Right forelimb (tissue), 1 donor: ENCODE measurements at places on chromosomes 16 and 17.

DNA sequence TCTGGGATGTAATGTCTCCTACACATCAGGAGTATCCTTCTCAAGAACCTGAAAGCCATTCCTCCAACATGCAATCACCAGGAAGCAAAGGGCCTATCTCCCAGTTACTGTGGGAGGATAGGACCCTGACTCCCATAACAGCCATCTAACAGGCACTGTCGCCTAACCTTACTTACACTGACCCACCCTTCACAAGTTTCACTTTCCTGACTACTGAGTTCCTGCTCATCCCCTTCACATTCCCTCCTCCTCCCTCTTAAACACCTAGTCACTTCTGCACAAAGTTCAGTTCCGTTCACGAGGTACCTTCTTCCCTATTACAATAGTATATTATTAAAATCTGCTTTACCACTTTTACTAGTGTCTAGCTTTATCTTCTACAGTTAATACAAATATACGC lies 1.3 kb downstream of the C17orf67 start:
- DNase-seq = no peak

GRCh38 chr16:31198207-31198882 lies 4.2 kb downstream of the PYCARD start:
- no peak for DNase-seq

GRCh38 chr17:70767102-70767701 lies 597.9 kb downstream of the KCNJ2 start:
- DNase-seq = no peak

DNA sequence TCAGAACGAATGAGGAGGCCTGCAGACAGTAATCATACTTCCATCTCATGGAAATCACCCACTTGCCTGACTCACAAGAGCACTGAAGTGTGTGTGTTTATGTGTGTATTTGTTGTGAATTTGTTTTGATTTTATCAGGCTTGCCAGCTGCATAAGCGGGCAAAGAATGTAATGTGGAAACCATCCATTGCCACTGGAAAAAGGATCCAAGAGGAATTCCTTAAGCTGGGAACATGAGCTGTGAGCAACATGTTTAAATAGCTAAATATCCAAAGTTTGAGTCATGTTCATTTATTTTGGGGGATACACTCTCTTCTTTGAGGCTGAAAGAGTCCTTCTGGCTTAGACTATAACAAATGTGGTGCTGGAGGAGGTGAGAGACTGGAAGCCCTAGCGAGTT lies 198.4 kb upstream of the TBX2 start:
- no peak for DNase-seq

DNA sequence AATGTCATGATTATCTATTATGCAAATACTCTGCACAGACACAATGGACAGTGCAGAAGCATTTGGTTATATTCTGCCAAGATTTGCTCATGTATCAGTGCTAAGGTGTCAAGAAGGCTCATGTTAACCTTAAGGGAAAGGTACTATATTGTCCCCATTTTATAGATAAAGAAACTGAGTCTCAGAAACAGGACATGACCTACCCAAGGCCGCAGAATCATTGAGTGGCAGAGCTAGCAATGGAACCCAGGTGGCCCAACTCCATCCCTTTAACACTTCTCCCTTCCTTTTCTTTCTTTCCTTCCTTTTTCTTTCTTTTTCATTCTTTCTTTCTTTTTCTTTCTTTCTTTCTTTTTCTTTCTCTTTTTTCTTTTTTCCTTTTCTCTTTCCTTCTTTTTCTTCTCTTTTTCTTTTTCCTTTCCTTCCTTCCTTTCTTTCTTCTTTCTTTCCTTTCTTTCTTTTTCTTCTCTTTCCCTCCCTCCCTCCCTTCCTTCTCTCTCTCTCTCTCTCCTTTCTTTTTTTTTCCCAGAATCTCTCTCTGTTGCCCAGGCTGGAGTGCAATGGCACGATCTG lies 149.8 kb downstream of the CPPED1 start:
- DNase-seq = no peak

DNA sequence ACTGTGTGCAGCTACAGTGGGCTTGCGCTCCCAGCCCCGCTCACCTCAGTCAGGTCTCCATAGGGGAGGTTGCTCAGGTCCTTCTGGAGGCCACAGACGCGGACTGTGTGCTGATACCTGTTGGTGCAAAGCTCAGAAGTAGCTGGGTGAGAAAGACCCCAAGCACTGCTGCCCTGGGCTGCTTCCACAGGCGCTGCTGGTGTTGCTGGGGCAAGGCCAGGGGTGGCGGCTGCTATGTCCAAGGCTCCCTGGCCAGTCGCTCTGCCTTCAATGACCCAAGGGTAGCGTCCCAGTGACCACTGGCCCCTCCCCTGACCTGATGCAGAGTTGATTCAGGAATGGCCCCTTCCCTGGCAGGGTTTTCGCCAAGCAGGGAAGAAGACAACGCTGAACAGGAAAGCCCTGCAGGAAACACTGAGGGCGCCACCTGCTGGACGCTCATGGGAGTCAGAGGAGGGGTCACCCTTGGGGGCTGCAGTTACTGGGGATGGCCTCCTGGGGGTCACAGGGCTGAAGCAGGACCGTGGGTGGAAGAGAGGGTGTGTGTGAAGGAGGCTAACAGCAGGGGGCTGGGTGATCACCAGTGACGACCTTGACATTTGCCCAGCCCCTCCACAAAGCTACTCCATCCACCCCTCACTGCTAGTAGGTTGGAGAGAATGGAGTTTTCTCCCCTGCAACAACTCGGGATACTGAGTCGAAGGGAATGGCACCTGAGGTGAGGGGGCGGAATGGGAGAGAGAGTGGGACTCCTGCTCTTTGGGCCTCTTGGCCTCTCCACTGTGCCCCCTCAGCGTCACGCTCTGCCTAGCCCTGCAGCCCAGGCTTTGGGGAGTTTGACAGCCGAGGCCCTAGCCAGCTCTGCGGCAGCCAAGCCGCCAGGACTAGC lies 38.3 kb downstream of the ABCC12 start:
- DNase-seq = peak; percentile 50

GRCh38 chr16:68236826-68237242 lies 907 bp upstream of the ESRP2 start:
- DNase-seq = no peak

DNA sequence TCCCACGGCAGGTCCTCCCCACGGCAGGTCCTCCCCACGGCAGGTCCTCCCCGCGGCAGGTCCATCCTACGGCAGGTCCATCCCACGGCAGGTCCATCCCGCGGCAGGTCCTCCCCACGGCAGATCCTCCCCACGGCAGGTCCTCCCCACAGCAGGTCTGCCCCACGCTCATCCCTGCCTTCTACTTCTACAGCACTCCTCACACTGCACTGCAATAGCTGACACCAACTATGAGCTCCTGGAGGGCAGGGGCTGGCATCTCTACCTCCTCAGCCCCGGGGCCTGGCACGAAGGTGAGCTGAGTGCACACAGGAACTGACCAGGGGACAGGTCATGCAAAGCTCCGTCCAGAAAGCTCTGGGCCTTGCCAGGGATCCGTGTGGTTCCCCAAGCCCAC lies 45.3 kb downstream of the RPH3AL start:
- DNase-seq = no peak

DNA sequence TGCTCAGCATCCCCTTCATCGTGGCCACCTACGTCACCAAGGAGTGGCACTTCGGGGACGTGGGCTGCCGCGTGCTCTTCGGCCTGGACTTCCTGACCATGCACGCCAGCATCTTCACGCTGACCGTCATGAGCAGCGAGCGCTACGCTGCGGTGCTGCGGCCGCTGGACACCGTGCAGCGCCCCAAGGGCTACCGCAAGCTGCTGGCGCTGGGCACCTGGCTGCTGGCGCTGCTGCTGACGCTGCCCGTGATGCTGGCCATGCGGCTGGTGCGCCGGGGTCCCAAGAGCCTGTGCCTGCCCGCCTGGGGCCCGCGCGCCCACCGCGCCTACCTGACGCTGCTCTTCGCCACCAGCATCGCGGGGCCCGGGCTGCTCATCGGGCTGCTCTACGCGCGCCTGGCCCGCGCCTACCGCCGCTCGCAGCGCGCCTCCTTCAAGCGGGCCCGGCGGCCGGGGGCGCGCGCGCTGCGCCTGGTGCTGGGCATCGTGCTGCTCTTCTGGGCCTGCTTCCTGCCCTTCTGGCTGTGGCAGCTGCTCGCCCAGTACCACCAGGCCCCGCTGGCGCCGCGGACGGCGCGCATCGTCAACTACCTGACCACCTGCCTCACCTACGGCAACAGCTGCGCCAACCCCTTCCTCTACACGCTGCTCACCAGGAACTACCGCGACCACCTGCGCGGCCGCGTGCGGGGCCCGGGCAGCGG lies 3.2 kb downstream of the UTS2R start:
- no peak for DNase-seq

GRCh38 chr17:60804831-60805230 lies 127.2 kb downstream of the BCAS3 start:
- no peak for DNase-seq

GRCh38 chr17:67891481-67892119 lies 66.3 kb downstream of the BPTF start:
- no peak for DNase-seq

DNA sequence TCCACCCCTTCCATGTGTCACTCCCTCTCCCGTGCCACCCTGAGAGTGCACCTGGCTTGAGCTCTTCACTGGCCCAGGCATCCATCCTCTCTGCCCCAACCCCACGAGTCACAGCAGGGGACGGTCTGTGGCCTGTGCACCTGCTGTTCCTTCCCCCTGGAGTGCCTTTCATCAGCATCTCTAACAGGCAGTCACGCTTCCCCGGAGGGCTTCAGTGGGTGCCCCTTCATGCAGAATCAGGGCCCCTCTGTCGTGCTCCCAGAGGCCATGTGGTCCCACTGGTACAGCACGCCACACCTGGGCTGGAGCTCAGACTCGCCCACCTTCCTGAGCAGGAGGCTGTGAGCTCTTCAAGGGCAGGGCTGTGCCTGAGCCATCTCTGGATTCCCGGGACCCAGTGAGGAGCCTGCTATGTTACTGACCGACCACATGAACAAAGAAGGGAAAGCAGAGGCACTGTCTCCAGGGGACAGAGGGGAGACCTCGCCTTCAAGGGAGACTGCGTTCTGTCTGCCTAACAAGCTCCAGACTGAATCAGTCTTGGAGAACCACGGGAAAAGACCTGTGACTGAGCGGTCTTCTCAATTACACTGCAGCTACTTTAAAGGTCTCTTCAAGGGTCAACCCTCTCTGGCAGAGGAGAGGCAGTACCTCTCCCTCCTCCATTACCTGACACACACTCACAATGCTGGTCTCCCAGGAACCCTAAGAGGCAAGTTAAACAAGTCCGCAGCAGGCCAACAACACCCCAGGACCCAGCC lies 78.8 kb upstream of the DOC2B start:
- no peak for DNase-seq

DNA sequence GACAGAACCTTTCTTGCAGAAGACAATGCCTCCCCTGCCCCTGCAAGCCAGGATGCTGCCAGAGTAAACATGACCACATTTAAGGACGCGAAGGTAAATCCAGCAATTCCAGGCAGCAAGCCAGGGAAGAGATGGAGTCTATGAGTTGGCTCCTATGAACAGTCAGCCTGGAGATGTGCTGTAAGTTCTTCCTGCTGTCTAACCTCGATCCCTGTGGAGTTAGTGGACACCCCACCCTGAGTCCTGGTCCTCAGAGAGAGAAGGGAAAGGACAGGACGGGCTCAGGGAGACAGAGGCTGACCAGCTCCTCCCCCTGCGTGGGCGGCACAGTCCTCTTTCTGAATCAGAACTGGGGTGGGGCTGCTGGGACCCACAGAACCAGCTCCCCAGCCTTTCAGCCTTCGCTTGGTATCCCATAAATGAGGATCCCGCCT lies 24.9 kb downstream of the CDC42EP4 start:
- DNase-seq = no peak

GRCh38 chr16:71514476-71514875 lies 11.8 kb upstream of the CHST4 start:
- DNase-seq = no peak

GRCh38 chr17:32485261-32486110 lies 1.3 kb upstream of the CDK5R1 start:
- no peak for DNase-seq

DNA sequence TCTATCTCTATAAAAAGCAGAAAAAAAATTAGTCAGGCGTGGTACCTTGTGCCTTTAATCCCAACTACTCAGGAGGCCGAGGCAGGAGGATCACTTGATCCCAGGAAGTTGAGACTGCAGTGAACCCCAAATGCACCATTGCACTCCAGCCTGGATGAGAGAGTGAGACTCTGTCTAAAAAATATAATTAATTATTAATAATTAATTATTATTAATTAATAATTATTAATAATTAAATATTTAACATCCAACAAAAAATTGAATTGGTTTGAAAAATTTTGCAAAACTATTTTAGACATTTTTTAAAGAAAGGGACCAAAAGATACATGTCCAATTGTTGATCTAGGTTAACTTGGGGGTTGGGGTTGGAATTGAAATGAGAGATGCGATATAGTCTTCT lies 51.0 kb downstream of the MYH3 start:
- DNase-seq = no peak

- DNase-seq = no peak
These were observed 445.3 kb upstream of the TOM1L1 start for GRCh38 chr17:54455251-54455868.

- no peak for DNase-seq
These were observed 98.2 kb downstream of the CA4 start for GRCh38 chr17:60247836-60248461.
